ENCODE measurements at places on chromosomes 2 and 18.

- no peak for DNase-seq
Observed at GRCh38 chr2:190809139-190809764, 71.4 kb upstream of the GLS start.

DNA sequence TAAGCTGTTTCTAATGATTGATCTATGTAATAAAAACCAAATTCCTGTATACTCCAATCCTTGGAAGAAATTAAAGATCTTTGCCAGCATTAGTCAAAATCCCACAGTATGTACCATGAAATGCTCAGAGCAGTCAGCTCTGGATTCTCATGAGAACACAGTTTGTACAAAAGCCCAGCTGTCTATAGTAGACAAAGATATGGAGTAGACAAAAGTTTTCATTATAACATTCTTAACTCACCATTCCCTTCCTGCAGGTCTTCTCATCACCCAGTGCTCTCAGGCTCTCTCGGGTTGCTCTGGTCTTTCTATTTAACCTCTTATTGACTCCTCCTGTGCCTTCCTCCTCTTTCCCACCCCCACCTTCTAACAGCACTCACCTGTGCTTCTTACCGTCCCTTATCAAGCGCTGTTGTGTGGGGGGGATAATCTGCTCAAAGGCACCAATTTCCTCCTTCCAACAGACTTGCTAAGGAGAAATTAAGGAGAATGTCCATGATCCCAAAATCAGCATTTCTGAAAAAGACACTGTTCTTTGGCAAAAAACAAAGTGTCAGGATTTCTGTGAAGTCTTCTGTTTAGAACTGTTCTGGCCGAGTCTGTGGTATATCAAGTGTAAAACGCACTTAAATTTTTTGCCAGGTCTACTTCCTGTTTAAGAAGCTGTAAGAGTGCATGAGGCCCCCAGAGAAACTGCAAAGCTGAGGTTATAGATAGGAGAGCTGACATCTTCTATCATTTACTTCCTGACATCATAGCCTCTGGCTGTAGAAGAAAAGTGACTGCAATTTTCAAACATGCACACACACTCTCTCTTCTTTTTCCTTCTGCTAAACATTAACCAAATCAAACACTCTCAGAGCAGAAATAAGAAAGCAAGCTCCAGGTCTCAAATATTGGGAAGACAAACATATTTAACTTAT lies 144.1 kb downstream of the EVA1A start:
- no peak for DNase-seq

GRCh38 chr2:197516393-197516761 lies 511 bp downstream of the MOB4 start:
- no peak for DNase-seq

GRCh38 chr18:46706968-46707367 lies 49.9 kb downstream of the ST8SIA5 start:
- no peak for DNase-seq

DNA sequence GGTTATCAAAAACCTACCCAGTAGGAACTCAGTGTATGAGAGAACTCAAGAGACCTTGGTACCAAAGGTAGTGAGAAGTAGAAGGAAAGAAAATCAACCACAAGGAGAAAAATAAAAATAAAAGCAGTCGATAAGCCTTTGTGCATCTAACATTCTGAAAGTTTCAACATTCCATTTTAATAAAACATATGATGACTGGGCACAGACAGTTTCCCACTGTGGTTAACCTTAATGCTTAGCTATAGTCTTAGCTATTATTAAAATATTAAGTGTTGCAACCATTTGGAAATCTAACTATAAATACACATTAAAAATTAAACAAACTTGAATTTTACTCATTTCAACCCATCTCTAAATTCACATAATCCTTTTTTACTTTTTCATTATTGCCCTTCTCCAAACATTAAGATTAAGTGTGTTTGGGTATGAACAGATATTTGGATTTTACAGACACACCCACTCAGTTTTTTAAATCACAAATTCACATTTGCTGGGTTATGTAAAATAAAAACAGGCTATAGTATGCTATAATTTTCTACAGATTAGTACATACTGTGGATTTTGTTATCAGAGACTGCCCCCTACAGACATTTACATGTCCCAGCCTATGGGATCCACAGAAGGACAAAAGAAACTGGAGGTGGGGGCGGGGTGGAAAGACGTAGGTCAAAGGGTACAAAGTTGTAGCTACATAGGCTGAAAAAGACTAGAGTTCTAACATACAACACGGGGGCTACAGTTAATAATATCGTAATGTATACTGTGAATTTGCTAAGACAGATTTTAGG lies 32.8 kb downstream of the SRBD1 start:
- DNase-seq: no peak

DNA sequence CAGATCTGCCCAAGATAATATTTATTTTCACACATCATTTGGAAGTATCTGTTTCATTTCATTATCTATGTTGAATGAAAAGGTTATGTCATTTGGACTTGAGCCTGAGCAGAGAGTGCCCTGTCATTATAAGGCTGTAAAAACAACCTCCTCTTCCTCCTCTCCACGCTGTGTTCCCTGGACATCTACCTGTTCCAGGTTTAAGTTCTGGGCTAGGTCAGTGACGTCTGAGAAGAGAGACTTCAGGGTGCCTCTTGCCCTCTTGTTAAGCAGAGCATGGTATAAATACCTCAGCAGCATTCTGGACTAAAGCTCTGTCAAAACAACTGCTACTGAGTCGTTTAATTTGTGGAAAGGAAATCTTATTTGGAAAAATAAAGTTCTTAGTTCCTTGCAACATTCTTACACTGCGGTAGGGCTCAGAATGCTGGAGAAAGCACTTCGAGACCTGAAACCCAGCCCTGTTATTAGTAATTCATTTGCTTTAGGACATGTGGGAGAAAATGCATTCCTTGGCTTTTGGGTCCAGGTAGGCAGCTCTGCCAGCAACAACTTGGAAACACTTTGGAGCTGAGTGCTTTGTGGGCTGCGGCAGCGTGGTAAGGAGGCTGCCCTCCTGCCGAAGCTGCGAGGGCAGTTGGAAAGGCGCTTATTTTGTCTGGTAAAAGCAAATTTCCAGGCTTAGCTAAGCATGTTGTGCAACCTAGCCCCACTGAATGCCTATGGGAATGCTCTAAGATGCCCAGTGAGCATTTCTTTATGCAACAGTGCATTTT lies 91.8 kb upstream of the NEDD4L start:
- no peak for DNase-seq

GRCh38 chr2:64565949-64566710 lies 42.0 kb downstream of the AFTPH start:
- no peak for DNase-seq

DNA sequence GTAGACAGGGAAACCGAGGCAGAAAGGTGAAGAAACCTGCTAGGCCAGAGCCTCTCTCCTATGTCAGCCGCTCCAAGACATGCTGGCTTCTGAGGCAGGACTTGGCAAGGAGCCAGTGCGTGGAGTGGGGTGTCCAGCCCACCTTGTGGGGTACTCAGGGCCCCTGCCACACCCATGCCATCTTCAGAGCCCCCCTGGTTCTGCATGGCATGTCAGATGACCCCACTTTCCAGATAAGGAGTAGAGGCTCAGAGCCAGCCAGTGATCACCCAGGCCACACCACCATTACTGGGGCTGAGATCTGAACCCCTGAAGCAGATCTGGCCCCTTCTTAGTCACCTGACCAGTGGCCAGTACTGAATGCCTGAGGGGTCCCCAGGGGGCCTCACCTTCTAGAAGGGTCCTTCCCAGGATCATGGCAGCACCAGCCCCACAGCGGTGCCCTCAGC lies 14.7 kb downstream of the CROCC2 start:
- peak; percentile 57 for DNase-seq

DNA sequence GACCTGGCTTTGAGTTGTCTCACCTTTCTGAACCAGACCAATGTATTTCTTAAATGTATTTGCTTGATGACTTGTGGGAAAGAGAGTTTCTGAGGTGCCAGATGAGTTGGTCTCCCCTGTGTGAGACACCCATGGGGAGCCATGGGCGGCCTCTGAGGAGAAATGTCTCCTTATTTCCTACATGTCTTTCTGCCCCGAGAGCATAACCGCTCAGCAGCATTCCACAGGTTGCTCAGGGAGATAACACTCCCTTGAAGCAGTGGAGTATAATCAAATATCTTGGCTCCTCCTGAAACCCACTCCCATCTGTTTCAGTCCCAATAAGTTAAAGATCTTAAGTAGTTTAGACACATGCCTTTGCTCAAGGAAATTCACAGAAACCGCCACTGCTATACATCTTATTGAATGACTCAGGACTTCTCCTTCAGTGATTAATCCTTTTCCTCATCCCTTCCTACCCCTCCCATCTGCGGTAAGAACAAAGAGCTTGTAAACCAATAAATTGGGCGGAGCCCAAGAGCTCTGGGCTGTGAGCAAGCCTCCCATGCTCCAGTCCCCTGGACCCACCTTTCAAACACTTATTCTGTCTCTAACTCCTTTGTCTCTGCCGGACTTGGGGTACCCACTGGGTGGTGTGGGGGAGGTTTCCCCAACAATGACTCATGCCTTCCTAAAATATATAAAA lies 285.5 kb upstream of the LRRTM4 start:
- DNase-seq: no peak

DNA sequence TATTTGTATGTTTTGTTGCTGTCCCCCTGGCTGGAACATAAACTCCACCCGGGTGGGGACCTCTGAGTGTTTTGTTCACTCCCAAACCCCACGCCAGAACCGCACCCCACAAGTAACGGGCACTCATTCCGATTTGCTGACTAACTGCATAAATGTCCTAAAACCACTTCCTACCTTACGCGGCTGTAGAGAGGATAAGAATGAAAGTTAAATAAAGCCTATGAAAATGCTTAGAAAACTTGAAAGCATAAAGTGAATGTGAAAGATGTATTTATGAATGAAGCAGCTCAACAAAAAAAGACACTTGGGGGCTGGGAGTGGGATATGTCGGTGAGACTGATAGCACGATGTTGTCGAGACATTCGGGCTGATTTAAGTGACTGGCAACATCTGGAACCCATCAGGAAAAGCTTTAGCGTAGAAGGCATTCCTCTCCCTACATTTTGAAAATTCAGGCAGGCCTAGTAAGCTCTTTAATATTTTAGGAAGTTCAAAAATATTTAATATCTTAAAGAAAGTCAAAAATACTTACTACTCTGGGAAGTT lies 206.7 kb downstream of the SH3RF3 start:
- DNase-seq: no peak

- DNase-seq: no peak
Observed at GRCh38 chr2:230209422-230210051, 10.2 kb downstream of the SP110 start.

DNA sequence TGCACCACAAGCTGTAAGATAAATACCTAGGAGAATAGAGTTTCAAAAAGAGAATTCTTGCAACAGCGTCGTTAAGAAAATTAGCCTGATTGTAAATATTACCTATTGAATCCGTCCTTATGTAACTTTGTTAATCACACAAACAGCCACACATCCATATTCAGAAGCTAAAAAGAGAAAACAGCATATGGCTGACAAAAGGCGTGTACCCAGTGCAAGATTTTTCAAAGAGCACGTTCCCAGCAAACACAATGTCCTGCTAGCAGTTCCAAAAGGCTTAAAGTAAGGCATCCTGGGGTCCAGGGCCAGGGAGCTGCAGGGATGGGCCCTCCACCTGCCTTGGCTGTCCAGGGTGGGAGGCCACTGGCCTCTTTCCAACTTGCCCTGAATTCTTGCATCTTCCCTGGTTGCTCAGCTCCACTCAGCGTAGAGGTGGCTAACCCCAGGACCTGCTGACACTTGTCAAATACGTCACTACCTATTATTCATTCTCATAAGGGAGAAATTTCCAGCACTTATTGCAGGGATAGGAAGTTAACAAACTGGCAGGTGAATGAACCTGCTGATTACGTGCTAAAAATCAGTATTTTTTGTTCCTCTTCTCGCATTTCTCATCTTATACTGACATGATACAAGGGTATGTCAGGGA lies 102.1 kb upstream of the NEDD4L start:
- DNase-seq: peak; percentile 77

DNA sequence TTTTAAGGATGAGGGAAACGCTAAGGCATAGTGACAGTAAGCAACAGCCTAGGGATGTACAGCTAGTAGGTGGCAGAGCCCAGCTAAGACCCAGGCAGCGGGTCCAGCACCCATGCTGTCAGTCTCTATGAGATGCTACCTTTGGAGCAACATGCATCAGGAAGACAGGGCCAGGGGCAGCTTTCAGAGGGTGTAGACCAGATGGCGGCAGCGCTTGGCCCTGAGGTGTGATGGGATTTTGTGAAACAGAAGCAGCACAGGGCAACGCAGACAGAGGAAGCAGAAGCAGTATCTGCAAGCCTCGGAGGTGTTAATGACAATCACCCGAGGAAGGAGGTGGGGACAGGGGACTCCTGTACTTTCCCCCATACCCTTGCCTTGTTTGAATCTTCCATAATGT lies 43.2 kb downstream of the SDC1 start:
- DNase-seq: peak; percentile 50

- no peak for DNase-seq
Observed at GRCh38 chr2:118800736-118801135, 46.7 kb downstream of the EN1 start.

- no peak for DNase-seq
Observed at GRCh38 chr2:216551234-216552068, 52.8 kb downstream of the RPL37A start.

- DNase-seq: no peak
Observed at GRCh38 chr2:41326851-41327250, 721.0 kb upstream of the PKDCC start.

- no peak for DNase-seq
Observed at GRCh38 chr18:54203914-54204313, 20.6 kb downstream of the MBD2 start.

- no peak for DNase-seq
Observed at GRCh38 chr2:37969731-37970130, 44.6 kb downstream of the RMDN2 start.

DNA sequence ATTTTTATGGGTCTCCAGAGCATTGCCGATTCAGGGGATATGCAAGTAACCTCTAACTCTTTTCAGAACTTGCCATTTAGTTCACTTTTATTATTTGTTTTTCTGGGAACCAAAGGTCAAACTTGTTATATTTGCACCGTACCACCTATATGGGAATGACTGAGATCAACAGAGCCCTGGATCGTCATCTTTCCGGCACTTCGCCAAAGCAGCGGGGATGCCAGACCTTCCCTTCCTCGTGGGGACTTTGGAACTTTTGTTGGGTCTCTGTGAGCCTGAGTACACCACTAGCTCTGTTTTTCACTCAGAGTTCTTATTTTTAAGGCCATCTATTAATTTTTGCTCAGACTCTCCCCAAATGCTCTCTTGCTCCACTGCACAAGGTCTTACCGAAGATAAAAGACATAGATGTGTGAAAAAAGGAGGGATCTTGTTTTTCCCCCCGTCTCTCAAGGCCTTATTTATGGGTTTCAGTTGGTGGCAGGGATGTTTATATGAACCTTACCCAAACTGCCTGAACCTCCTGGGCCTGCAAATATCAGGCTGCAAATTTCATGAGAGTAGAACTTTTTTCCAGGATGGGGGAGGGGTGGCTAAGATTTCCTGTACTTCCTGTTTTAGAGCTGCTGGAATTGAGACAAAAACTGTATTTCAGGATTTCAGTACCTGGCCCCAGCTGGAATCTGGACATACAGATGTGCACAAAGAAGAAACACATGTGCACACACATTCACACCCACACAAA lies 350.3 kb downstream of the HRH4 start:
- DNase-seq: no peak

- DNase-seq: no peak
Observed at GRCh38 chr2:197239434-197239833, 71.1 kb downstream of the ANKRD44 start.

- DNase-seq: no peak
Observed at GRCh38 chr18:58975296-58975695, 110.6 kb downstream of the ZNF532 start.

GRCh38 chr2:119684518-119684917 lies 5.5 kb downstream of the TMEM177 start:
- no peak for DNase-seq

GRCh38 chr2:85066006-85066740 lies 67.0 kb upstream of the TCF7L1 start:
- no peak for DNase-seq

- DNase-seq: no peak
Observed at GRCh38 chr2:44759823-44760222, 181.7 kb upstream of the SIX3 start.

All from RWPE2 (cell line).